Naive thymus-derived CD4-positive, alpha-beta T cell (primary cell): ENCODE measurements at places on chromosomes 4 and X. TPM values are rescaled to one million over a fixed set of nuclear protein-coding genes. Genes with fewer than 3 reads are reported as not detected.

The CT47B1 gene
- not detected for total RNA-seq

The TMEM47 gene
- total RNA-seq: not detected

The RNF212 gene
- 4.1 TPM for total RNA-seq

The GBA3 gene
- not detected for total RNA-seq

The FAM184B gene
- total RNA-seq: not detected

The TCEAL2 gene
- total RNA-seq: 2.5 TPM

The HPF1 gene
- total RNA-seq: 16.0 TPM

The EIF2S3 gene
- 226 TPM for total RNA-seq

- H3K27me3 ChIP-seq: no peaks in the 10 kb centered on the region
- no peak overlapping the region for H3K4me3 ChIP-seq
- H3K27ac ChIP-seq: no peak overlapping the region
- no peaks in the 10 kb centered on the region for H3K4me1 ChIP-seq
- no peaks in the 10 kb centered on the region for H3K36me3 ChIP-seq
These were observed 25.4 kb downstream of the CLCN5 start for GRCh38 chrX:49947781-49948180.

DNA sequence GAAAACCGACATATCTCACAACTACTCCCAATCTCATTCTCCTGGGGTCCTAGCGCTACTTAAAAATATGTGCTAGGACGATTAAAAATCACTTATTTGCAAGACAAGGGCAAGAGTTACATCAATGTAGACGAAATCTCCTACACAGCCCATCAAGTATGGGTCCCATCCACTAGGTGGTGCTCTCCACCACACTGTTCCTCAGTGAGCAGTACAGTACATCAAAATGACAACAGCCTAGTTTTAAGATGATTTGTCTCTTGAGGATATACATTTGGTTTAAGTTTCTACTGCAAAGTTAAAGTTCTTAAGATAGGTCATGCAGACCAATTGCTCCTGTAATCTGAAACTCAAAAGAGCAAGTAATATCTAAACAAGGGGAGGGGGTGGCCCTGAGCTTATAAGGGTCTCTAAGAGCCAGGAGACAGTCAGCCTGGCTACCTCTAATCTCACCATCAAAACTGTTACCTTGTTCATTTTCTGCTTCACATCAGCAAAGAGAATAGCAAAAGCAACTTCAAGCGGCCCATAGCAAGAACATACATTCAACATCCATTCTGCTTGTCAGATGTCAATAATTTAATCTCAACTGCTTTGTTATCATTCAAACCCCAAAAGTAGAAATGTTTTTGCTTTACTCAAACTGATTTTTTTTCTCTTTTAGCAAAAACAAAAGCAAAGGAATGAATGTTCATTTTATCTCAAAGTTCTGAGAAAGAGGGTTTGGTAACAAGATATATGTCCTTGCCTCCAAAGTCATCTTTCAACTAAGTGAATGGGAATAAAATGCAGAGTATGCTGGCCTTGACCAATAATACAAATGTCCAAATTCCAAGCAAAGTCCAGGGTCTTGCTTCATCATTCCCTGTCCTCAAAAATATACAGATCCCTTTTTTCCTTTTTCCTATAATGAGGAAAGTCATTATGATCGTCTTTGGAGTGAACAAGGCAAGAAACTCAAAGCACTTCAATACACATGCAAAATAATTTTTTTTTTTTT, 53.1 kb downstream of the STX18 start:
- H3K4me3 ChIP-seq: no peak overlapping the region
- peak; percentile 29 for DNase-seq
- no peak overlapping the region for H3K27ac ChIP-seq
- H3K4me1 ChIP-seq: no peaks in the 10 kb centered on the region
- H3K36me3 ChIP-seq: no peaks in the 10 kb centered on the region

GRCh38 chr4:98603683-98604521, 54.5 kb downstream of the TSPAN5 start:
- no peaks in the 10 kb centered on the region for H3K27me3 ChIP-seq
- H3K4me3 ChIP-seq: no peak overlapping the region
- H3K4me1 ChIP-seq: peaks cover 6% of the 10 kb centered on the region
- H3K27ac ChIP-seq: no peak overlapping the region

- no peak for DNase-seq
- no peaks in the 10 kb centered on the region for H3K27me3 ChIP-seq
- no peak overlapping the region for H3K27ac ChIP-seq
- H3K4me3 ChIP-seq: peak overlapping the region; percentile 62
These were observed 538 bp downstream of the STBD1 start for GRCh38 chr4:76306882-76307659.

DNA sequence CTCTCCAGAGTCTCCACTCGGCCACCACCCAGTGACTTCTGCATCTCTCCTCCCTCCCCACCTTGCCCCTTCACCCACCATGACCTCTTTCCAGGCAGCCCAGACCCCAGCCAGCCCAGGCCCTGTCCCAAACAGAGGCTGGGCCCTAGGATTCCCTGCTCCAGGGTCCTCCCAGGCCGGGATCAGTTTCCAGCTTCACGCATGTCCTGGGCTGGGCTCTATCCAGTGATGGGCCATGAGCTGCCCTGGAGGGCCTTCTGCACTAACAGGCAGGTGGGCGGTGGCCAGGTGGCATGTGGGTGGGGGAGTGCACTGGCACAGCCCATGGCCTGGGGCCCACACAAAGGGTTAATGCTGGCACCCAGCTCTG, 20.4 kb upstream of the ADD1 start:
- DNase-seq: no peak
- H3K4me3 ChIP-seq: no peak overlapping the region
- H3K27ac ChIP-seq: peak overlapping the region; percentile 11

DNA sequence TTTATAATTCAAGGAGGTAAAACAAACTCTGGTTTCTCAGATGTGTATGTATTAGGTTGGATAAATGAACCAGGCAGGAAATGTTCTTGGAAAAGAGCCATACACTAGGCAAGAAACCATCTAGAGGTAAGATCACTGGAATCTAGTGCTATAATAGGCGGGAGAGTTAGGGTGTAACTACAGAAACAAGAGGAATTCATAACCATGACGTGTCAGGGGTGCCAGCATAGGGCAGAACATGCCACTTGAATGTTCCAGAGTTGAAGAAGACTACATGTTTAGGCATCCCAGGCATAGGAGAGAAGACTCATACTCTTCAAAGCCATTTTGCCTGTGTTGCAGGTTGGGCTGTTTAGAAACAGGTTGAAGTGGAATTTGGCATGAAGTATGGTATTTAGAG, 198.7 kb downstream of the CCNG2 start:
- H3K27me3 ChIP-seq: no peaks in the 10 kb centered on the region
- no peak for DNase-seq
- no peaks in the 10 kb centered on the region for H3K36me3 ChIP-seq
- no peak overlapping the region for H3K27ac ChIP-seq
- H3K4me3 ChIP-seq: no peak overlapping the region

DNA sequence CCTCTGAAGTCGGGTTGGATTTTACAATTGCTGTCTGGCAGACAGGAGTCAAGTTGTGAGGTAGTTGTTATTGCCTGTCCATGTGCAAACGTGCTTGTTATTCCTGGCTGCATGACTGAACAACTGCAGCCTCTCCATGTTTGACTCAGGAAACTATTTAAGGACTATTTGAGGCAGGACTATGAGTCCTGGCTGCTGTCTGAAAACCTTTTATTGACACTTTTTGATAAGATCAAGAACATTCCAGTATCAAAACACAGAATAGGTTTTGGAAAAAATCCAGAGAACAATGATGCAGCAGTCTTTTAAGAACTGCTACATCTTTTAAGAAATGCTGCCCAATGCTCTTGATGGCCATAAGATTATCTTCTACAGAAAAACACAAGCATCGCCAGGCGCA, 10.0 kb upstream of the SPRY1 start:
- DNase-seq: no peak
- H3K4me1 ChIP-seq: no peaks in the 10 kb centered on the region
- no peaks in the 10 kb centered on the region for H3K36me3 ChIP-seq
- no peak overlapping the region for H3K4me3 ChIP-seq
- no peak overlapping the region for H3K27ac ChIP-seq

- DNase-seq: no peak
- no peaks in the 10 kb centered on the region for H3K27me3 ChIP-seq
- H3K4me3 ChIP-seq: no peak overlapping the region
- H3K27ac ChIP-seq: no peak overlapping the region
- H3K36me3 ChIP-seq: no peaks in the 10 kb centered on the region
These were observed 18.0 kb downstream of the ING2 start for GRCh38 chr4:183522821-183523220.

GRCh38 chr4:185179488-185179887, 24.3 kb downstream of the CFAP97 start:
- no peak overlapping the region for H3K27ac ChIP-seq
- no peaks in the 10 kb centered on the region for H3K4me1 ChIP-seq

- no peak for DNase-seq
- H3K4me1 ChIP-seq: no peaks in the 10 kb centered on the region
- H3K27me3 ChIP-seq: no peaks in the 10 kb centered on the region
- H3K4me3 ChIP-seq: no peak overlapping the region
- no peaks in the 10 kb centered on the region for H3K36me3 ChIP-seq
These were observed 970.8 kb upstream of the TENM3 start for GRCh38 chr4:181272422-181272821.

DNA sequence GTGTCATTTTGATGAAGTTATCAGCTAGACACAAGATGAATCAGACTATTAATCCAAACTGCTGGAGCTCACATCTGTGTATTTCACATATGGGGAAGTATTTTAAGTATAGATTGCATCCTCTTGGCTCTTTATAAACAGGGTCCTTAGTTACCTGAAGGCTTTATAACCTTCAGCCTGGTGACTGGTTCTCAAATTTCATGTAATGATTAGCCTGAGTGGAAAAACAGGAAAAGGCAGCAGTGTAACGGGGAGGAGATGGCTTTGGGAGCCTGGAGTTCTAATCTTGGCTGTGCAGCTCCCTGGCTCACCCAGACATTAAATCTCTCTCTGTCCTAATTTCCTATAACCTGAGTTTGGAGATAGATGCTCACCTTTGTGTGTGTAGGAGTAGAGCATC, 103.8 kb upstream of the HPF1 start:
- no peaks in the 10 kb centered on the region for H3K4me1 ChIP-seq
- DNase-seq: no peak
- H3K36me3 ChIP-seq: no peaks in the 10 kb centered on the region
- no peak overlapping the region for H3K27ac ChIP-seq
- no peaks in the 10 kb centered on the region for H3K27me3 ChIP-seq

GRCh38 chrX:85109235-85109634, 105.6 kb downstream of the APOOL start:
- H3K36me3 ChIP-seq: no peaks in the 10 kb centered on the region
- DNase-seq: no peak

- H3K27ac ChIP-seq: no peak overlapping the region
- no peaks in the 10 kb centered on the region for H3K27me3 ChIP-seq
- no peaks in the 10 kb centered on the region for H3K4me1 ChIP-seq
- no peak for DNase-seq
These were observed 58.6 kb downstream of the AREG start for GRCh38 chr4:74503580-74503979.

- no peak overlapping the region for H3K27ac ChIP-seq
- DNase-seq: no peak
- no peaks in the 10 kb centered on the region for H3K4me1 ChIP-seq
- H3K27me3 ChIP-seq: no peaks in the 10 kb centered on the region
- no peak overlapping the region for H3K4me3 ChIP-seq
These were observed 264.0 kb upstream of the PITX2 start for GRCh38 chr4:110886856-110887255.

GRCh38 chr4:163164591-163164990, 2.1 kb downstream of the NAF1 start:
- H3K27me3 ChIP-seq: no peaks in the 10 kb centered on the region
- no peak for DNase-seq
- no peaks in the 10 kb centered on the region for H3K36me3 ChIP-seq
- peaks cover 5% of the 10 kb centered on the region for H3K4me1 ChIP-seq

GRCh38 chr4:174119830-174120229, 163.6 kb downstream of the FBXO8 start:
- no peak for DNase-seq
- H3K36me3 ChIP-seq: no peaks in the 10 kb centered on the region
- H3K4me1 ChIP-seq: no peaks in the 10 kb centered on the region
- H3K27me3 ChIP-seq: no peaks in the 10 kb centered on the region
- H3K4me3 ChIP-seq: no peak overlapping the region
- H3K27ac ChIP-seq: no peak overlapping the region

GRCh38 chr4:2075987-2076907, 17.1 kb downstream of the NAT8L start:
- H3K36me3 ChIP-seq: no peaks in the 10 kb centered on the region
- no peak for DNase-seq
- no peak overlapping the region for H3K27ac ChIP-seq
- no peak overlapping the region for H3K4me3 ChIP-seq
- H3K27me3 ChIP-seq: no peaks in the 10 kb centered on the region
- no peaks in the 10 kb centered on the region for H3K4me1 ChIP-seq

- no peak overlapping the region for H3K27ac ChIP-seq
- no peaks in the 10 kb centered on the region for H3K4me1 ChIP-seq
- no peak overlapping the region for H3K4me3 ChIP-seq
- no peaks in the 10 kb centered on the region for H3K27me3 ChIP-seq
These were observed 11.1 kb downstream of the ITIH6 start for GRCh38 chrX:54786967-54787366.

DNA sequence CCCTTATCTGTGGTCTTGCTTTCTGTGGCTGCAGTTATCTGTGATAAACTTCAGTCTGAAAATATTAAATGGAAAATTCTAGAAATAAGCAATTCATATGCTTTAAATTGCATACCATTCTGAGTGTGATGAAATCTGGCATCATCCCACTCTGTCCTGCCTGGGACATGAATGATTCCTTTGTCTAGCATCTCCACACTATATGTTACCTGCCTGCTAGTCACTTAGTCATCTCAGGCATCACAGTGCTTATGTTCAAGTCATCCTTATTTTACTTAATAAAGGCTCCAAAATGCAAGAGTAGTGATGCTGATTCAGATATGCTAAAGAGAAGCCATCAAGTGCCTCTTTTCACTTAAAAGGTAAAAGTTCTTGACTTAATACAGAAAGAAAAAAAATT, 14.3 kb upstream of the RAB9B start:
- H3K4me1 ChIP-seq: no peaks in the 10 kb centered on the region
- no peak overlapping the region for H3K27ac ChIP-seq
- no peaks in the 10 kb centered on the region for H3K36me3 ChIP-seq
- no peaks in the 10 kb centered on the region for H3K27me3 ChIP-seq
- no peak for DNase-seq
- H3K4me3 ChIP-seq: no peak overlapping the region

- no peaks in the 10 kb centered on the region for H3K36me3 ChIP-seq
- no peaks in the 10 kb centered on the region for H3K4me1 ChIP-seq
- no peaks in the 10 kb centered on the region for H3K27me3 ChIP-seq
- H3K4me3 ChIP-seq: no peak overlapping the region
- no peak for DNase-seq
- H3K27ac ChIP-seq: no peak overlapping the region
These were observed 92.4 kb upstream of the PJA1 start for GRCh38 chrX:69257499-69258127.

- no peaks in the 10 kb centered on the region for H3K27me3 ChIP-seq
- no peak for DNase-seq
- H3K4me3 ChIP-seq: no peak overlapping the region
- no peaks in the 10 kb centered on the region for H3K36me3 ChIP-seq
- no peaks in the 10 kb centered on the region for H3K4me1 ChIP-seq
These were observed 81.1 kb downstream of the MBNL3 start for GRCh38 chrX:132407691-132408090.
